Hematopoietic multipotent progenitor cell treated with erythropoietin and hydrocortisone succinate and interleukin-3 and kit ligand, for 15 days (in vitro differentiated cells): ENCODE measurements at places on chromosomes 5 and 9.

DNA sequence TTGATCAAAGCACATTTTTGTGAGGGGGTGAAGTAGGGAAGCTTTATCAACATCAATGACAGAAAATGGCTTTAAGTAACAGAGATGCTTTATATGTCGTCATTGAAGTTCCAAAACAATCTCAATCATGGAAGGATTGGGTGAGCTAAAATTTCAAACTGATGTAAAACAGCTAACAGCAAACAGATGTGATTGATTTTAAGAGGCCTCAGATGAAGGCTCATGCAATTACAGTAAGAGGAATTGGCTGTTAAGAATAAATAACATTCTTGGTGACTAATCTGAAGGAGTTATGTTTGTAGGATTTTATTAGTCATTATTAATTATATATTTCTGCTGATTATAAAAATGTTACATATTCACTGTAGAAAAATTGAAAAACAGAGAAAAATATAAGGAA lies 63.5 kb upstream of the PUM3 start:
- DNase-seq = no peak

DNA sequence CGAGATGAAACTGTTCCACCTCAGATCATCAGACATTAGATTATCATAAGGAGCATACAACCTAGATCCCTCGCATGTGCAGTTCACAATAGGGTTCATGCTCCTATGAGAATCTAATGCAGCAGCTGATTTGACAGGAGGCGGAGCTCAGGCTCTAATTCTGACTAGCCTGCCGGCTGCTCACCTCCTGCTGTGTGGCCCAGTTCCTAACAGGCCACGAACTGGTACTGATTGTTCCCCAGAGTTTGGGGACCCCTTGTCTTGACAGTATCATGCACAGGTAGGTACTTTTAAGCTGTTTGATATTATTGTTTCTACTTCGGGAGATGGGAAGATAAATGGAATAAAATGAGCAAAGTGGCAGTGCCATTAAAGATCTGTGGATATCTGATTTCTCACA lies 66.9 kb downstream of the ZCCHC7 start:
- no peak for DNase-seq

- peak; percentile 11 for DNase-seq
These were observed 651 bp downstream of the TTC1 start for GRCh38 chr5:160009591-160009989.

DNA sequence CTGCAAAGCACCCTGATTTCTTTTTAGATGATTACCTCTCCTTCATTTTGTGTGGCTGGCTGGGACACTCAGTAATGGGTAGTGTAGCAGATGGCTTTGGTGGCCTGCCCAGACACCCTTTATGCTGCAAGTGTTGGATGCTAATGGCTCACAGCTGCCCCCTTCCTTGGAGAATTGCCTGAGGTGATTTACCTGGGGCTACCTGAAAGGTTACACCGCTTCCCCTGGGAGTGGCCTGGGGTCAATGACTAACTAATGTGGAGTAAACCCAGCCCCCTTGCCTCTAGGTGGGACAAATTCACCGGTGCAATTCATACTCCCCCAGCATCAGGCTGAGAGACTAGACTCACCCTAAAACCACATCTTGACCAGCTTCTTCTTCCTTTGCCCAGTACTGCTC lies 23.5 kb upstream of the HAND1 start:
- no peak for DNase-seq

DNA sequence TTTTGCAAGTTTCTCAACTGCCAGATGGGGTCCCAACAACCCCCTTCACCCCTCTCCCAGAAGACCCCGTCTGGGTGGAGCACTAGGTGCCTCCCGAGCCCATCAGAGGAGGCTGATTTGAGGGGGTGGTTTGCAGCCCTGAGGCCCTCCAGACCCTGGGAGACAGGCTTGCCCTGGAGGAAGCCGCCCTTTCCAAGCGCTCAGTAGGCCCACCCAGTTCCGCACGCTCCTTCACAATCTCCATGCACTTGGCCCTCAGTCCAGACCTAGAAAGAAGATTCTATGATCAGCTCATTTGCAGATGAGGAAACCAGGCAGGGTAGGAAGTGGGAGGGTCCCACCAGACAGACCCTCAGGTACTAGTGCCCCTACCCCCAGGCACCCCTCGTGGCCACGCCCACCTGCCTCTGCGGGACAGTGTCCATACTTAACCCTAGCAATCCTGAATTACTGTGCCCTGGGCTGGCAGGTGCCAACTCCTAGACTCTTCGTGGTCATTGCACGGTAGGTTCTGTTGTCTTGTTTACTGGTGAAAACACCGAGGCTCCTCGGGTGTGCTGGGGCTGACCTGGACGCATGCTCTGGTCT lies 22.3 kb downstream of the OR2V1 start:
- no peak for DNase-seq
